COLO829 (cell line): ENCODE measurements at places on chromosomes 4 and X.
A peak's percentile ranks its signal among the peaks of the same experiment; 100 is the strongest.

DNA sequence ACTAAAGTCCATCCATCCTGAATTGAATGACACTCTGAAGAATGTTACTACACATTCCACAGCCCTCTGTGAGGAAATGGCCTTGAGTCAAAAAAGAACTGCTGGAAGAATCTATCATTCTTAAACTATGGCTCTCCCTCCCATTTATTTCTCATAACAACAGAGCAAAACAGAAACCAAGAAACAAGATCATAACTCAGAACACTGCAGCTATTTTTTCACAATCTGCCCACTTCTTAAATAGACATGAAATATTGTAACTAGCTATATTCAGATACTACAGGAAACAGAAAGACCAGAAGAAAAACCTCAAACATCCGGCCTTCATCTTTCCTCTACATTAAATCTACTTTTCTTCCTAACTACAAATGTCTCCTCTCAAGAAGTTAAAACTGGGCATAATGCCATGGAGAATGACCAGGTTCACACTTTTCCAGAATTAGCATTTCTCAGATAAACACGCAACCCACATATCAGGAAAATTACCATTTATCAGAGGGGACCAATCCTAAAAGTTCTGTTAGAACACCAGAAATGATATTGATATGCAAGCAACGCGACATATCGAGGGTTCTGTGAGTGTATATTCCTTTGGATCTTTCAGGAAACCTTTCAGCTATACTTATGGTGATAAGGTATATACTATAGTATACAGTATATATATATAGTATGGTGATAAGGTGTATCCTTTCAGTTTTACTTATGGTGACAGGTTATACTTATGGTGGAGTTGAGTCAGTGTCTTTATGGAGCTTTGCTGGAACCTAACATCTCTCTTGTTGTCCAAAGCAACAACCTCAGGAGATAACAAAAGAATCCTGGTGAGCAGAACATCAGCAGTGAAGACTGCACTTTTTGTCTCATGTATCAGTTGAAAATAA, 60.4 kb upstream of the IRF2 start:
- peak; percentile 70 for DNase-seq

GRCh38 chr4:119317990-119318389, 3.9 kb downstream of the FABP2 start:
- DNase-seq = no peak

DNA sequence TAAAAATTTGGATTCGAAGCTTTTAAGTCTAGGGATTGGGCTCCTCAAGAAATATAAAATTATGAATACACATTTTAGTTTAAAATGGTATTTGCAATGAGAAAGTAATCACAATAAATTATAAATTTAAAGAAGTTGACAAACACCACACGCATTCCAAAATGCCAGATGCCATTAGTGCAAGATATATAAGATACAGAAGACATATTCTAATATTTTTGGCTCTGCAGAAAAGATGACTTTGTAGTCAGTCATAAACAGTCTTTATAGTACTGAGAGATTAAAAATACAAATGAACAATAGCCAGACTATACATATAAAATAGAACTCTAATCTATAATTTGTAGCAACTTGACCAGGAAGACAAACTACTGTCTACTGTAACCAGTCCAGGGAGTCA, 309.0 kb upstream of the PABPC4L start:
- DNase-seq = no peak

GRCh38 chrX:56792270-56793111, 63.4 kb downstream of the NBDY start:
- no peak for DNase-seq

- DNase-seq = no peak
Observed at GRCh38 chr4:81845761-81846160, 374.1 kb upstream of the RASGEF1B start.

GRCh38 chrX:16125520-16126149, 2.3 kb downstream of the GRPR start:
- no peak for DNase-seq

GRCh38 chr4:28490669-28491068, 1630.0 kb downstream of the STIM2 start:
- no peak for DNase-seq

- peak; percentile 69 for DNase-seq
Observed at GRCh38 chrX:20527558-20528011, 260.9 kb upstream of the RPS6KA3 start.

DNA sequence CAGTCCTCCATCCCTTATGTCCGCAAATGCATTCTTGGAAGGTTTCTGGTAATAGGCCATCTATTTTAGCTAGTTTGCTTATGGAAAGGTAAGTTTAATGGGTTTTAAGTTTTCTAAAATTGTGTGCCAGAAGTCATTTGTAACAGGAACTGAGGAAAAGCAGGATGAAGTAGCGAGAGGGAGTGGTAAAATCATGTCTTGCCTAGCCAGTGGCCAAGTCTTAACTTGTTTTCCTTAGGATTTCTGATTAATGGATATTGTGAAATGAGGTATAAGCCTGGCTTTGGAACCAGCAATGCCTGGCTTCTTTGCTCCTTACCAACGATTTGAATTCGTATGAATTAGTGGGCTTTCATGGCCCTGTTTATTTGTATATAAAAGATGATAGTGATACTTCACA, 7.3 kb downstream of the SEC24B start:
- DNase-seq = no peak
